ENCODE measurements at places on chromosomes 4 and X.

GRCh38 chr4:76950956-76951671 lies 1.6 kb downstream of the SEPTIN11 start:
- DNase-seq, result peak; percentile 59

DNA sequence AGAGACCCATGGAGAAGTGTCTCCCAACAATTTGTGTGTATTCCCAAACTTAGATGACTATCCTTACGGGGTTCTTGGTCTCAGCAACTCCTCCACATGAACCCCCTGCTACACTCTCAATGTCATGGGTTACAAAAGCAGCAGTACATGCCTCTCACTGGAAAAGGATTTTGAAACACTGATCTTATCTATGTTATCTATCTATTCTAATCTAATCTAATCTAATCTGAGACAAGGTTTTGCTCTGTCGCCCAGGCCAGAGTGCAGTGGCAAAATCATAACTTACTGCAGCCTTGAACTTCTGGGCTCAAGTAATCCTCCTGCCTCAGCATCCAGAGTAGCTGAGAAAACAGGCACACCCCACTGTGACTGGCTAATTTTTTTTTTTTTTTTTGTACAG lies 19.3 kb downstream of the TSPAN5 start:
- no peak for DNase-seq

DNA sequence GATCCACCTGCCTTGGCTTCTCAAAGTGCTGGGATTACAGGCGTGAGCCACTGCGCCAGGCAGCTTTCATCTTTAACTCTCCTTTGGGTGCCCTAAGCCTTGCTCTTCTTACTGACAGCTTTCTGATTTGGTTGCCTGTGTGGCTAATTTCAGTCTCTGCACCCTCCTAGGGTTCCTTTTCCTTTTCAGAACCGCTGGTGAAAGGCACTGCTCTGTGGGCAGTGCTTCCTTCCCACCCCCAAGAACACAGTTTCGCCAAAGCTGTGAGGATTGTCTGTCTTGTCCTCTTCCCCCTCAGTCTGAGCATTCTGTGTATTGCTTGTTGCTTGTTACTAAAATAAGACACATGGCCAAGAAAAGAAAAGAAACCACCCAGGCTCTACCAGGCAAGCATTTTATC lies 101.4 kb upstream of the FRMPD3 start:
- no peak for DNase-seq

DNA sequence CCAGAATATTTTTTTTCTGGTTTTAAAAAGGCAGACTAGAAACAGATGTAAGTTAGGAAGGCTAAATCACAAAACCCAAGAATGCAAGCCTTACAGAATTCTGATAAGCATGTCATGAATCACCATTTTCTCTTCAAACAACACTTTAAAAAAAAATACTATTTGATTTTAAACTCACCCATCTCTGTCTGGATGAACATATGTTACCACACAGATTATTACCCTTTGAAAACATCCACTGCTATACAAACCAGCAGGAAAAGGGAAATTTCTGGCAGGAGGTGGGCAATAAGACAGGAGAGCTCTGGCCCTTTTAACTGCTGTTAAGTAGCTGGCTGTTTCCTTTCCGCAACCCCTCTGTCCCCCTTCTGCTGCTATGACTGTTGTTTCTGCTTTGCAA lies 317.7 kb upstream of the NOCT start:
- no peak for DNase-seq

GRCh38 chrX:4935401-4935800 lies 1222.0 kb upstream of the PRKX start:
- DNase-seq, result no peak

DNA sequence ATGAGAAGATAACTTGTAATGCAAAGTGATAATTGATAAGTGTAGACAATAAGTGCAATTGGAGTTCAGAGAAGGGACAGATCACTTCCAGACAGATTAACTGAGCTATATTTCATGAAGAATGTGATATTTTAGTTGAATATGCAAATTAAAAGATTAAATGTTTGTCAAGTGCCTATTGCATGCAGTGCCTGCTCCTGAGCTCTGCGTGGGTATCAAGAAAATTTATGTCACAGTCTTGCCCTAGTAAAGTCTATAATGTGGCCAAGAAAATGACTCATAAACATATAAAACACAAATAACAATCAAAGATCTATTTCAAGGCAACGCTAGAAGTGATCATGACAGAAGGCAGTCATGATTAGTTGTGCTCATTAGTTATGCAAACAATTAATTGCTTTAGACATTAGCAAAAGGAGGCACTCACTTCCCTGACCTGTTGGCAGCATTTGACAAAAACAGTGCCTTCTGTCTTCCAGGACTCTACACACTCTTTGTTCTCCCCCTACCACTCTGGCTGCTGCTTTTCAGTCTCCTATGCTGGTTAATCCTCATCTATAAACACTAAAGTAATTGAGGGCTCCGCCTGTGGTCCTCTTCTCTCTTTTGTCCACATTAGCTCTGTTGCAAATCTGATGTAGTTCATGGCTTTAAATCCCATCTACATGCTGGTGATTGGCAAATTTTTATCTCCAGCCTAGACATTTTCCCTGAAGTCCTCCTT lies 47.7 kb downstream of the ARHGEF38 start:
- DNase-seq, result no peak

DNA sequence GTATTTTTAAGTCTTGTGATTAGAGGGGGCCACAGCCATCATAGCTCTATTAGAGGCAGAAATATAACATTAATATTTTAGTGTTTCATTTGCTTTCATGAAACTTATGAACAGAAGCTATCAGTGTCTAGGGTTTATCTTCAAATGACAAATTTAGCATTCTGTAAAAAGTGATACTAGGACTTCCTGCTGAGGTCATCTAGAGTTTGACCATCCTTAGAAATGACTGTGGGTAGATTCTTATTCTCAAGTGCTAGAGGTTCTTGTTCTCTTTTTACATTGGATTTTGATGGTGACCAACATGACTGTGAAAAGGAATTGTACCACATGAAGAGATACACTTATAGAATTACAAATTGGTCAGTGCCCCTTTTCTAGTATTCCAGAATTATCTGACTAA lies 568.6 kb downstream of the RPA4 start:
- DNase-seq, result no peak

DNA sequence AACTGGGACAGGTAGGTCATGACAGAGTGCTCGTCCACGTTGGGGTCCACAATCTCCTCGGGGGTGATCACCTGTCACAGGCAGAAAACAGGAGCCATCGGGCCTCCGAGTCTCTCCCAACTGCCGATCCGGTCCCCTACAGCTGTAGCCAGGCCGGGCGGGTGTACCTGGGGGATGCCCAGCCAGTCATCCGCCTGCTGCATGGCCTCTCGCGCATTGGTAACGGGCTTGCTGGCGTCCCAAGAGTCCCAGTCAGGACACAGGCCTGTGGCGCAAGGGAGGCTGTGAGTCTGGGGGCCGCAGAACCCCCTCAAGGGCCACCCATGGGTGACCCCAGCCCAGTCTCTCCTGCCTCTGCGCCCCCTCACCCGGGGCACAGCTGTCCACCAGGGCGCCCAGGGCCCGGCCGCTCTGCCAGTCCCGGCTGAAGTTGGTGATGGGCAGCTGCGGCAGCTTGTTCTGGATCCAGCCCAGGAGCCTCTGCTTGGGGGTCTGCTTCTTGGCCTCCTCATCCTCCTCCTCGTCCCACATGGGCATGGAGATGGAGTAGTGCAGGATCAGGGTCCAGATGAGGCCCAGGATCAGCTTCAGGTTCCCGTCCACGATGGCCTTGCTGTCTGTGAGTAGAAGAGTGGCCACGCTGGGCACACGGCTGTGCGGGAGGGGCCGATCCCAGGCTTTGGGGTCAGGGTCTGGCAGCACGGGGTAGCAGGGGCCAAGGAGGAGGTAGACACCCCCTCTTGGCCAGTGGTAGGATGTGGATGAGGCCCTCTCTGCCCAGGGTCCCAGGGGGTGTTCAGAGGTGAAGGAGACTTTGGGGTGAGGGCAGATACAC lies 6.7 kb downstream of the FLNA start:
- no peak for DNase-seq

GRCh38 chr4:169063441-169063840 lies 53.4 kb upstream of the CBR4 start:
- DNase-seq, result no peak

DNA sequence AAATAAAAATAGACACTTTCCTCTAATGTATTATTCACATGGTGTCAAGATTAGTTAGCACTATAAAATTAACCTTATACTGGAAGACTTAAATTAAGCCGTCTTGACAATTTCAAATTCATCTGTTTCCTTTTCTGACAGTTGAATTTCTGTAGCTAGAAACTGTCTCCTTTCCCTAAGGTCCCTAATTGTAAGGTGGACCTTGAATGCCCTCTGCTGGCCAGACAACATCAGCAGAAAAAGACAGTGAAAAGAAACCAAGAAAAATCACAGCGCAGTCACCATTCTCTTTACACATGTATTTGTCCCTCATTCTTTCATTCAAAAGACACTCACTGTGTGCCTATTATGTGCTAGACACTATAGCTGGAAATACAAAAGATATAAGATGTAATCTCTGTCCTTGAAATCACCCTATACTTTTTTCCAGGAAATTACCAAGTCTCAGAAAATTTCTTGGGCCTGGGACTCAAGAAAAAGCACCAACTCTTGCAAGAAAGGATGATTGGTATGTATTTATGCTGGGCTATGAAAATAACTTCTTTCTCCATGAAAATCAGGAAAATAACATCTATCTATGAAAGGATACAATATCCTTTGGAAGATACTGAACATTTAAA lies 32.7 kb upstream of the AMBN start:
- peak; percentile 79 for DNase-seq

- peak; percentile 57 for DNase-seq
Measured at GRCh38 chrX:119398974-119399771, at the start of gene SLC25A43. Gene SLC25A43 (plus strand): TSS chrX:119399336. CDS start chrX:119399404, 68 bp downstream.

DNA sequence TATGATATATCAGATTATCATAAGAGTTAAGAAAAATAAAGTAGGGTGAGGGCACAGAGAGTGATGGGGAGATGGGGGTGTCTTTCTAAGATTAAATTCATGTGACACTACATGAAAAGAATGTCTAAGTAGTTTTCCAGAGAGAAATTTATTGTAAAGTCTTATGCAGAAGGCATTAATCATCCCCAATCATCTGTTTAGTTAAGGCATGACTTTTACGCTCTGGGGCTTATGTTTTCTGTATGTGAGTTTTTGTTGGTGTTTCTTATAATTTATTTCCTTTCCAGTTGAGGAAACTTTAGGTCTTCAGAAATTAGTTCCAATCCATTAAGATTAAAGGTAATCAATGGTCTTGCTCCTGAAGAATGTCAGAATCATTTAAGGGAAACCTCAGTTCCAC lies 383.0 kb upstream of the GALNT7 start:
- DNase-seq, result no peak

- no peak for DNase-seq
Measured at GRCh38 chr4:8731364-8731763, 138.8 kb downstream of the CPZ start.

- DNase-seq, result no peak
Measured at GRCh38 chrX:153557618-153558355, 40.3 kb downstream of the ATP2B3 start.

DNA sequence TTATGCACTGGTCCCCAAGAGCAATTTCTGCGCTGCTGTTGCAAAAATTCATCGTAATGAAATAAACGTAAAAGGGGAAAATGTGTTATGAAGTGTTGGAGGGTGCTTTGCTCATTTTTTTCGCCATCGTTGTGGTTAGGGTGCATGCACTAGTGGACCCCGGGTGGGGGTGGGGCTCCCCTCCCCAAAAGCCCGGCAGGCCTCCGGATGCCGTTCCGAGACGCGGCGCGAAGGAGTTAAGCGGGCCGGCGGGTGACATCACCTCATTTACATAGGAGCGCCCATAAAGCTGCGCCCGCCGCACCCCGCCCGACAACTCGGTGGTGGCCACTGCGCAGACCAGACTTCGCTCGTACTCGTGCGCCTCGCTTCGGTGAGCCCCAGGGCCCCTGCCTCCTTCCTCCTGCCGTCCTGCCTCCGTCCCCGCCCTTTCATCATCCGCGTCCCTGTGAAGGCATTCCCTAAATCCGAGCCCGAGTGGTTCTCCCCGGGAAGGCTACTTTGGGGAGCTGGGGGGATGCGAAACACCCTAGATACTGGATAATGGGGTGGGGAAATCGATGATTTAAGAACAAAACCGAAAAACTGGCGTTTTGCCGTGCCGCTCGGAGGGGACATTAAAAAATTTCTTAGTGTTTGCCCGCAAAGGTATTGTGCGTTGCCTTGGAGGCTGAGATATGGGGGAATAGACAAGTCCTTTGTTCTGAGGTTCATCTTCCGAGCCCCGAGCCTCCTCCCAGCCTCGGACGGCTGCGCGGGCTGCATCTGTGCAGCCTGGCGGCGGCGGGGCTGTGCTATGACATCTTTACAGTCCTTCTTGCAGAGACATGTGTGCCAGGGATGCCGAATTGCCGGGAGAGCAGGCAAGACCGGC lies at the start of gene TMSB4X:
TSS of gene TMSB4X (plus strand) at position 315 of the 874 bp plus-strand sequence.
- peak; percentile 89 for DNase-seq

DNA sequence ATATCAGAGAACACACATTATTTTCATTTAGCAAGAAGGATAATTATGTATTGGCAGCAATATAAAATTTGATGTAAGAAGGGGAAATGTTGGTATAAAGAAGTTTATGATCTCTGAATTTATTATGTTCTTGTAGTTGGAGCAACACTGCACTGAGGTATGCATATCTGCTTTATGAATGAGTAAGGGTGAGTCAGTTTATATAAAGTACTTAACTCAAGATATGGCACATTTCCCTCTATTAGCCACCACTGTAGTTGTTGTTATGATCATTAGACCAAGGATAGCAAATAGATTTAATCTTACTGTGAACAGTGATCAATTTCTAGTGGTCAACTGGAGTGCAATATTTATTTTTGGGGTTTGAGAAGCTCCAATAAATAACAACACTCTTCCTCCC lies 66.6 kb downstream of the SNX25 start:
- no peak for DNase-seq

GRCh38 chr4:112881842-112882241 lies 167.6 kb upstream of the ANK2 start:
- DNase-seq, result no peak

DNA sequence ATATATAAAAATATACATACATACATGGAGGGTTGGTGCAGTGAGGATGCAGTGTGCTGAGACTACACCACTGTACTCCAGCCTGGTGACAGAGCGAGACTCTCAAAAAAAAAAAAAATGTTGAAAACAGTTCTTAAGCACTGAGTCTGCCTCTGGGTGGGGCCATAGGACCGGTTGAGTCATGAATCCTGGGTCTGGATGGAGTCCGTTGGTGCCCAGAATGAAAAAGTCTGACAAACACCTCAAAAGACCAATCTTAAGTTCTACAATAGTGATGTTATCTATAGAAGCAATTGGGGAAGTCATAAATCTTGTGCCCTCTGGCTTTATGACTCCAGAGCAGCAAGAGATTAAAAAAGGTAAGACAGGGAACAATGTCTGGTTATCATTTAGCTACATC lies 70.4 kb downstream of the FGFBP1 start:
- DNase-seq, result no peak
